ENCODE measurements at places on chromosomes 2 and 18.
A peak's percentile ranks its signal among the peaks of the same experiment; 100 is the strongest.

DNA sequence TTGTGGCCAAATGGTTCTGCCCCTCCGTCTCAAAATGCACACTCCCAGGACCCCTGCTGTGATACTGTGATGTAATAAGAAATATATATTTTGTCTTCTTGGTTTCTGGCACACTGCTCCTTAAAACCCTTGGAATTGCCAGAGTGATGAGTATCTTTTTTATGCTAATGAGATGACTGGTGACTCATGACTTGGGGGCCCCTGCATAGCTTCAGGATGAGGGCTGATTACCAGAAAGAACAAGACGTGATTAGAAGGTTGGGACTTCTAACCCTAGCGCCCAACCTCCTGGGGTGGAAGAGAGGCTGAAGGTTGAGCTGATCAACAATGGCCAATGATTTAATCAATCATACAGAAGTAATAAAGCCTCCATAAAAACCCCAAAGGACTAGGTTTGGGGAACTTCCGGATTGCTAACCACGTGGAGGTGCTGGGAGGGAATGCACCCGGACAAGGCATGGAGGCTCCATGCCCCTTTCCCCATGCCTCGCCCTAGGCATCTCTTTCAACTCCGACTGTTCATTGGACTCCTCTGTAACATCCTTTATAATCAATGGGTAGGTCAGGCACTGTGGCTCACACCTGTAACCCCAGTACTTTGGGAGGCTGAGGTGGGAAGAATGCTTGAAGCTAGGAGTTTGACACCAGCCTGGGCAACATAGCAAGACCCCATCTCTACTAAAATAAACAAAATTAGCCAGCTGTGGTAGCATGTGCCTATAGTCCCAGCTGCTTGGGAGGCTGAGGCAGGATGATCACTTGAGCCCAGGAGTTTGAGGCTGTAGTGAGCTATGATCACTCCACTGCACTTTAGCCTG, 89.1 kb downstream of the HS1BP3 start:
- no peak for DNase-seq

GRCh38 chr18:6482198-6482977, 67.7 kb upstream of the L3MBTL4 start:
- DNase-seq: peak; percentile 25

DNA sequence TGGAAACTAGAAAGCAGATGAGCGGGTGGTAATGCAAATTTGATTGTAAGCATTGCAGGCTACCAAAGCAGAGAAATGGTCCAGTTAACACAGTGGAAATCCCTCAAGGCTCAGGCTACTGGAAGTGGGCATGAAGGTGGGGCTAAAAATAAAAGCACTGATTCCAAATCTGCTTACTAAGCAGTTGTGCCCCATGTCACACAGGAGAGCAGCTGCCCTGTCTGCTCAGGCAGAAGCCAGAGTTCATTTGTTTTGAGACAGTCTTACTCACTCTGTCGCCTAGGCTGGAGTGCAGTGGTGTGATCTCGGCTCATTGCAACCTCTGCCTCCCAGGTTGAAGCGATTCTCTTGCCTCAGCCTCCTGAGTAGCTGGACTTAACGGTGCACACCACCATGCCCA, 42.5 kb upstream of the TSPYL6 start:
- DNase-seq: no peak

- DNase-seq: no peak
Measured at GRCh38 chr2:128388499-128388941, 69.9 kb upstream of the HS6ST1 start.

DNA sequence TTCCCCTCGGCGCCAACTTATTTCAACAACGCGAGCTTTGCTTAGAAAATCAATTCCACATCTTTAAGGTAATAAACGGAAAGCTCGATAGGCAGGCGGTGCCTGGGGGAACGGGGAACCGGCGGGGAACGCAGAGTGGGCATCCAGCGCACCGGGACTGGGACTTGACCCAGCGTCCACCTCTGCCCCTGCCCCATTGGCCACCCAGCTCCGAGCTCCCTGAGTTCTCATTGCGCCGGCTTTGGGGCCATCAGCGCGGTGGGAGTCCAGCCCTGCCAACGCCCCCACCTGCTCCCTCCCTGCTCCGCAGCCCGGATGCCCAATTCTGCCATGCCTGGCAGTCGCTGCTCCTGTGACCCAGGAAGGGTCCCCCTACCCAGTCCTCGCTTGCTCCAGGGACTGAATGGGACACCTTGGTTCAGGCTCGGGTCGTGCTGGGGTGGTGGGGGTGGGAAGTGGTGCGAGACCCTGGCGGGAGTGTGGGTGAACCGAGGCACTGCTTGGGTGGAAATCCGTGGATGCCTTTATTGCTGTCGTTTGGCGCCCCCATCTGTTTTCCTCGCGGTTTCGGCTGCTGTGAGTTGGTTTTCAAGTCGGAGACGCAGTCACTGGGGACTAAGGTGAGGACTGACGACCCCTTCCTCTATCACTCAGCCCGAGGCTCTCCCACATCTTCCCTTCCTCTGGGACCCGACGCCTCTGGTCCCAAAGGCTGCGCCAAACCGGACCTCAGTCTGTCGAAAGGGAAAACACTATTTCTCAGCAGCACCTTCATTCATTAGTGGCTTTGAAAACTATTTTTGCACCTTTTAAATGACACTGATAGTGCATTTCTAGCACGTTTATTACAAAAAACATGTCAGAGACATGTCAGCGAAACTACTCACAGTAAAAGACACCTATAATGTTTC, 2.4 kb upstream of the EVX2 start:
- DNase-seq: no peak

DNA sequence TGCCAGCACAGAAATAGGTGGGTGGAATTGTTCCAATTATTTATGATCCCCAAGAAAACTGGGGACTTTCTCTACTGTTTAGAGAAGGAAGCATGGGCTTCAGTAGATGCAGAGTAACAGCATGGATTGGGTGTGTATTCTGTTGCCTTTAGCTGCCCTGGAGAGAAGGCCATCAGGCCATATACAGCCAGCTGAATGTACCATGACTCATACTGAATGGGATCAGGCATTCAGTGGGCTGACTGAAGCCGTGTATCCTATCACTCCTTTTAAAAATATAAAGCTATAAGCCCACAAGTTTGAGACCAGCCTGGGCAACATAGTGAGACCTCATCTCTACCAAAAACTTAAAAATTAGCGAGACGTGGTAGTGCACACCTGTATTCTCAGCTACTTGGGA, 16.7 kb upstream of the PLEKHM3 start:
- no peak for DNase-seq

- DNase-seq: no peak
Measured at GRCh38 chr18:58443671-58444070, 185.2 kb downstream of the ALPK2 start.

DNA sequence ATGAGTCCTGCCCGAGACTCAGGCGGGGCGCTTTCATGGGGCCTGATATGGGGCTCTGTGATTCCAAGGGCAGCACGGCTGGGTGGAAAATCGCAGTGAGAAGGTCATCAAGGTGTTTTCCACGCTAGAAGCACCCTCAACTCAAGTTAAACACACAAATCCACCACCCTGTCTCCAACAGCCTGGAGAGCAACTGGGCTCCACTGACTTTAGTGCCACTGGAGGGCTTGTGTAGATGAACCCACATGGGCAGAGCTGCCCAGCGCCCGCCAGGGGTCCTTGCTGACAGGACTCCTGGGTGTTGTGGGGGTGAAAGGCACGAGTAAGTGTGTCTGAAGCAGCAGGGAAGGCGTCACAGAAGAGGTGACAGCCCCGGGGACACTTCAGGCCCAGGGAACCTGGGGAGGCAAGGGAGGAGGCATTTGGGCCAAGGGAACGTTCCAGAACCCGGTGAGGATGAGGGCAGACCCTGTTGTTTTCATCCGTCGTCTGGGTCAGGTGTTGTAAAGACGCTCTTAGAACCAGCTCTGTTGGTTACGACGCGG, 51.8 kb upstream of the CTDP1 start:
- no peak for DNase-seq

GRCh38 chr2:86439879-86440630, 1.1 kb upstream of the KDM3A start:
- no peak for DNase-seq

DNA sequence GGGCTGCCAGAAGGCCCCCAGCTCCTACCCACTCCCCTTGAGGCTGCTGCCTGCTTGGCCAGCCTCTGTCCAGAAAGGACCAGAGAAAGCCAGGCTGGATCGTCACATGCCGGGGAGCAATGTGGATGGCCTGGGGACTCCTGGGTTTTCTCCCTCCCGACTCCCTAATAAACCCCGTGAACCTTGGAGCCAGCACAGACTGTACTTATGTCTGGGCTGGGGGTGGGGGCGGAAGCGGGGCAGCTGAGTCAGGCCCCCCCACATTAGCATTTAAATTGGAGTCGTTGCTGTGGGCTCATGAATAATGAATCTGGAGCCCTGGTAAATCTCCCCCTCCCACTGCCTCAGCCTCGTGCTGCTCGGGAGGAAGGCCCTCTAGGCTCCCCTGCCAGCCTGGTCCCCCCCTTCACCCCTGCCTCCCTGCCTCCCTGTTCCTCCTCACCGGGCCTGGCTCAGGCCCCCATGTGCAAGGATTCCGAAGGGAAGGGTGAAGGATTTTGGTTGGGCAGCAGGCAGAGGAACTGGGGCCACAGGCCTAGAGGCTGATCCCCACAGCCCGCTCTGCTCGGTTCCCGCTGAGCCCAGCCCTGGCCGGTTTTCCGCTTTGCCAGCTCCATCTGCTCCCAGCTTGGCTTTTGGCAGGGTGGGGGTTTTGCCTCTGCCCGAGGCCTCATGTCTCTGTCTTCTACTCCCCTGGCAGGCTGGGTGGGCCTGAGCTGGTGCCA, 7.3 kb upstream of the ASIC4 start:
- DNase-seq: no peak

- no peak for DNase-seq
Measured at GRCh38 chr2:54429811-54430551, 26.1 kb upstream of the SPTBN1 start.

DNA sequence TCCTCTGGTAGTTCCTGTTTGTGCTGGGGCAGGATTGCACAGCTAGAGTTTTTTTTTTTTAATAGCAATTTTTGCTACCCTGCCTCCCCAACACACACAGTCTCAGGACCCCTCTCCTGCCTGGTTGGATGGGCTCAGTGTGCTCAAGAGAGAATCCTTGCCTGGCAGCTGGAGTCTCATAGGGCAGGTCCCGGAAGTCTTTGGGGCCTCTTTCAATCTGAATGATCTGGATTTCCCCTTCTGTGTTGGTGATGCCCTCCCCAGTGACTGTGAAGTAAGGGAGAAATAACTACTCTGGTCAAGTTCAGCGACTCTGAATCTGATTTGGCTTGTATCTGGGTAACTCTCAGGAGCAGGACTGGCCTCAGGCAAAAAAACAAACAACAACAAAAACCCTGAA, 220.6 kb upstream of the LRRTM1 start:
- no peak for DNase-seq

DNA sequence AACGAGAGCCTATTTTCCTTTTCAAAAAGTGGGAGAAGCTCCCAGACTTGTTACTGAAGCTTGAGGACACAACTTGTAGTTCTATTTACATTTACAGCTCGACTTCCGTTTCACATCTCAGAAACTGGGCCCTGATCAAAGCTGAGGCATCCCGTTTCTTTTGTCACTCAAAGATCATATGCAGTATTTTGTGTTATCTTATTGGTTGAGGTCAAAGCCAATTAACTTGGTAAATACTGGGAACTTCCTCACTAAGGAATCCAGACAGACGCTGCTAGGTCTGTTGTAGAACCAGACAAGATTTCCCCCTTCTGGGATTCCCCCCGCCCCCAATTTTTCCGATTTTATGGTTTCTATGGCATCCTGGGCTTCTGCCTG, 50.3 kb downstream of the TSN start:
- no peak for DNase-seq

GRCh38 chr18:12394428-12394827, 13.3 kb upstream of the PRELID3A start:
- no peak for DNase-seq

DNA sequence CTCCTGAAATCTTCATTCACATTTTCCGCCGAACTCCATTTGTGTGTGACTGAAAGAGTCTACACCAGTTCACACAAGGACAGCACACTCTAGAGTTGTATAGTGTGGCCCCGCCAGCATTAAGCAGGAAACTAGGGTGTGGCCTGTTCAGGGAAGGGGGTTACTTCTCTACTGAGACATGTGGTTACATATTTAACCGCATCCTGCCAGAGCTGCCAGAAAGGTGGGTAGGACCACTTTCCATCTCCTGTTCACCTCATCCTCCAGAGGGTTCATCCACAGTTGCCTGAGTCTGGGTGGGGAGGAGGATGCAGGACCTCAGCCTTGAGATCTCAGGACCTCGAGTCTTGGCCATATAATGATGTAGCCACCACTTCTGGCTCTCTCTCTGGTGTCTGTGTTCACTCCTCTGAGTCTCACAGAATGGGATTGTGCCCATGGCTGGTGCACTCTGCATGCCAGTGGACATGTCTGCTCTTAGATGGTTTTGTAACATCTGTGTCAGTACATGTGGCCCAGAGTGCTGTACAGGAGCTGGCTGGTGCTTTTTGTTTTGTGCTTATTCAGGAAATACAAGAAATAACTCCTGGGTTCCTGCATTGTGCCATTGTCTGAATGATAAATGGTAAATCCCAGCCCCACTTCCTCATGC, 7.7 kb upstream of the SP140L start:
- DNase-seq: no peak

DNA sequence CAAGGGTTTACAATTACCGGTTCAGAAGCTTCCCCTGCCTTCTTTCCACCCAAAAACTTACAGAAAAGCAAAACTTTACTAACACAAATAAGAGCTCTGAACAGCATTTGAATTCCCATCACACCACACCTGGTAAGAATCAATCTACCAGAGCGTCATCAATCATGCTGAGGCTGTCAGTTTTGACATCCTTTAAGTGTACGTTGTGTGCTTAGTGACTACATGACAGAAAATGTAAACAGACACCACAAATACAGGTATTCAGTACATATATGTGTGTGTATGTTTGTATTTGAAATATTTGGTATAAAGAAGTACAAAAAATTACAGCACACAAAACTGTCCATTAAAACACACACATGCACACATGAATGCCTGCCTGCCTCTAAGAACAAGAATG, 523.5 kb downstream of the TMEM182 start:
- DNase-seq: no peak

- DNase-seq: no peak
Measured at GRCh38 chr2:231353469-231353868, 42.0 kb upstream of the B3GNT7 start.

DNA sequence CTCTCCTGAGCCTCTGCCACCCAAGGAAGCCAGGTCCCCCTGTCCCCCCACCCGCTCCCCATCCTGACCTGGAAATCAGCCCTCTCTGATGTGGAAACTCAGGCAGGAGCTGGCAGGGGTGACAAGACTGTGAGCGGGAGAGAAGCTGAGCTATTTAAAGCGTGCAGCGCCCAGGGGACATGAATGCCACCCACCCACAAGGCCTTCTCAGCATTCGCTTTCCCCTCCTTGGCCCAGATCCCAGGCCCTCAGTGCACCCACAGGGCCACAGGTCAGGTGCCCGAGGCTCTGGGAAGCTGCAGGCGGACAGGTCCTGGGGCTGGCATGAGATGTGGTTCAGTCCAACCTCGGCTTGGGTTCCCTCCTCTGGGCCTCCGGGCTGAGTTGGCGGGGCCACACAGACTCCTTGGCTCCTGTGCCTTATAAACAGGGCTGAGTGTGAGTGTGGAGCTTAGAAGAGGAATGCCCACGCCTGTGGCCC, 168.3 kb downstream of the SMAD7 start:
- no peak for DNase-seq
